Neural progenitor cell (in vitro differentiated cells): ENCODE measurements at places on chromosomes 2 and 18. TPM values are rescaled to one million over a fixed set of nuclear protein-coding genes. Genes with fewer than 3 reads are reported as not detected.

MARCO gene
- not detected in 2 replicates for total RNA-seq

NRP2 gene
- 27.8 and 32.0 TPM in 2 replicates for total RNA-seq

ABI2 gene
- 161 and 168 TPM in 2 replicates for total RNA-seq

CYP27C1 gene
- total RNA-seq, result 3.0 and 3.8 TPM in 2 replicates

CHRND gene
- 0.19 TPM in 1 of 2 replicates, not detected in the other for total RNA-seq

SCN7A gene
- total RNA-seq, result 0.81 and 1.0 TPM in 2 replicates
